ENCODE measurements at places on chromosomes 5 and 9.

DNA sequence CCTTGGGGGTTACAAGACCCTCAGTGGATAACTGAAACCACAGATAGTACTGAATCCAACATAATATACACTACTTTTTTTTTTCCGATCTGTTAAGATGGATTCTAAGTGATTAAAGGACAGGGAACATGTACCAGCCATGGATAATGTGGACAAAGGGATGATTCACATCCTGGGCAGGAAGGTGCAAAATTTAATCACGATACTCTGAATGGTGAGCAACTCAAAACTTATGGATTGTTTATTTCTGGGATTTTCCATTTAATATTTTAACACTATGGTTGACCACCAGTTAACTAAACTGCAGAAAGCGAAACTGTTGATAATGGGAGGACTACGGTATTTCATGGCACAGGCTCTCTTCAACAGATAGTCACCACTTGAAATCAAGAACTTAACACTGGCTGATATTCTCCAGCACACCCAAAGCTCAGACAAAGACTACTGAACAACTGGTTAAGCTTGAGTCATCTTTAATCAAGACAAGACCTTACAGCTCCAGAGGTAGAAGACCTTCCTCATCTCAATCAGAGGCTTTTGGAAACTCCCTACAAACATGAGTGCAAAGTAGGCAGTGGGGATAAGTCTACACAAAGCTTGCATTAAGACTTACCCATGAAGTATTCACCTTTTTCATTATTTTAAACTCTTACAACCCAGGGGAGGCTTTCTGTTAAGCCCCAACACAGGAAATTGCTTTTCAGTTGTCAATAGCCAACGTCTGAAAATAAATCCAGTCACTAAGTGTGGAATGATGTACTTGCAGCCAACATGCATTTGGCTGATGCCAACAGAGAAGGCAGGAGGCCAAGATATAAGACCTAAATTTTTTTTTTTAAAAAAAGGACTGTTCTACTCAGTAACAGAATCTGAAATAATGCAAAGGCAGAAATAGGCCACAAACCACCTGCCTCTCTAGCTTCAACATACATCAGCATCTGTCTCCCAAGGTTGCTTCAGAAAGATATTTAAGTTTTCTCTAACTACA lies 78.7 kb downstream of the ELAVL2 start:
- DNase-seq: no peak

DNA sequence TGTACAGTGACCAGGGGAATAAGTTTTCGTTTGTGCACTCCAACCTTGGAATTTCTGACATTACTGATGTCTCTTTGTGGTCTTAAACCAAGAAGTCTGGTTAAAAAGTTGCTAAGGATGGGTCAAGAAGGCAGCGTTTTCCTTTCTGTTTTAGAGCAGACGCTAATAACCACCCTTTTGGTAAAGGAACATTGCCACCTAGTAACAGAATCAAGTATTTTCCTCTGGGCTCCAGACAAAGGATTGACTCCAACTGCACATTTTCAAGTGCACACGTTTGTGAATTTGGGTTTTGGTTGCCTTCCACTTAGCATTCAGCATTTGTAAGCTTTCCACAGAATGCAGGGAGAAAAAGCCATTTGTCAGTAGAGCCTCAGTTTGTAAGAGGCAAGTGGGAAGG lies 22.2 kb upstream of the CEP78 start:
- DNase-seq: no peak

- no peak for DNase-seq
These were observed 54.1 kb downstream of the USP20 start for GRCh38 chr9:129889122-129889940.

GRCh38 chr5:79014631-79015030 lies 29.5 kb upstream of the ARSB start:
- DNase-seq: no peak

DNA sequence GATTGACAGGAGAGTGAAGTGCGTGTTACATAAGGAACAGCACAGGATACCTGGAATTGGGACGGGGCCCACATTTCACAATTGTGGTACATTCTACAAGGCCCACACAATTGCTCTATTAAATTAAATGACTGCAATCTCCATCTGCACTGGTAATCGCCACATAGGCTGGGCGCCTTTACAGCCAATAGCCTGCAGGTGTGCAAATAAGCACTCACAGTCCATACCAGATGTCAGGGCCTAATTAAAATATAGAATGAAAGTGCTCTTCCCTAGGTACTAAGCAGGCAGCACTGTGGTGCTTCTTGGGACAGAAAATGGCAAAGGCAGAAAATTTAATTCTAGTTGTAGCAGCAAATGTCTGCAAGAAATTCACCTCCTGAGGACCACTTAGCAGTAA lies 82.7 kb downstream of the ATP10B start:
- DNase-seq: no peak

- DNase-seq: no peak
These were observed 11.5 kb upstream of the FRMPD1 start for GRCh38 chr9:37639109-37639762.

DNA sequence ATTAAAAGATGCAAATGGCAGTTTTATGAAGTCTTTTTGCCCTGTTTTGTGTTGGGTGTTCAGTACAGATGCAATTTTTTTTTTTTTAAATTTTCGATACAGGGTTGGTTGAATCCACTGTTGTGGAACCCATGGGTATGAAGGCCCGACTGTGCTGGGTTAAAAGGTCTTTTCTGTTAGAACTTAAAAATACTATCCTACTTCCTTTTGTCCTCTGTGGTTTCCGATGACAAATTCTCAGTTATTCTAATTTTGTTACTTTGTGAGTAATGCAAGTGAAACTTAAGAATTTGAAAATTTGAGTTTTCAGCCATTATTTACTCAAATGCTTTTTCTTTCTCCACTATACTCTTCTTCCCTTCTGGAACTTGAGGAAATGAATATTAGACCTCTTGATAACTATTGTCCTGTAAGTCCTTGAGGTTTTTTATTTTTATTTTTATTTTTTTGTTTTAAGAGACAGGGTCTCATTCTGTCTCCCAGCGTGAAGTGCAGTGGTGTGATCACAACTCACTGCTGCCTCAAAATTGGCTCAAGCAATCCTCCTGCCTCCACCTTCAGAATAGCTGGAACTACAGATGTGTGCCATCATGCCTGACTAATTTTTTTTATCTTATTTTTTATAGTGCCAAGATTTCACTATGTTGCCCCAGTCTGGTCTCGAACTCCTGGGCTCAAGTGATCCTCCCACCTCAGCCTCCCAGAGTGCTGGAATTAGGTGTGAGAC lies 67.5 kb downstream of the ZCCHC7 start:
- DNase-seq: no peak

GRCh38 chr5:95446560-95447221 lies 55.5 kb downstream of the FAM81B start:
- no peak for DNase-seq

DNA sequence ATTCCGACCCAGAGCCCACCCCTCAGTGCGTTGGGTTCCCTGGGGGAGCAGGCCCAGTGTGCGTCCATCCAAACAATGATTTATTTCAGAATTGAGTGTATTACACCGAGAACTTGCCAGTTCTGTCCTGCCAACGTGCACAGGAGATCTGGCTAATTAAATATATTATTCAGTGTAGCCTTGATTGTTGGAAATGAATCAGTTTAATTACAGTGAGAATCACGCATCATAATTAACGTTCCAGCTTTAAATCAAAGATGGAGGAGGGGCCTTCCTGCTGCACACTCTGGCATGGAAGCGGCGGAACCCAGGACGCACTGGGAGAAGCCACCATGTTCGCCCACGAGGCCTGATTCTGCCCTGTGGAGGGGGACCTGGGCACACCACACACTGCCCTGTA lies 30.7 kb upstream of the TMEM250 start:
- DNase-seq: no peak

DNA sequence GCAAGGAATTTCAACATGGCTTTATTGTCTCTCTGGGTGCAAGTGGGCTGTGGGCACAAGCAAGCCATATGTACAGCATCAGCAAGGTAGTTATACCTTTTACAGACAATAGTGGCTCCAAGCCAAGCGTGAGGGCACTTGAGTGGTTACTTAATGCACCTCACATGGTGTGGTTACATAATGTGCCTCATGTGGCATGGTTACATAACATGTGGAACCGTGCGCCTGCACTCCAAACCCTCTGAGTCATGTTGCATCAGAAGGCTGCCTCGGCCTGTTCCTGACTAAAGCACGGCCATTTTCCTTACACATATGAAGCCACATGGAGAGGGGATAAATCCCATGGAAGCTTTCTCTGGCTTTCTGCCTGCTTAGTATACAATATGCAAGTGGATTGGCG lies 150.9 kb downstream of the OSTF1 start:
- no peak for DNase-seq
